ENCODE measurements at places on chromosomes 16 and 17.

DNA sequence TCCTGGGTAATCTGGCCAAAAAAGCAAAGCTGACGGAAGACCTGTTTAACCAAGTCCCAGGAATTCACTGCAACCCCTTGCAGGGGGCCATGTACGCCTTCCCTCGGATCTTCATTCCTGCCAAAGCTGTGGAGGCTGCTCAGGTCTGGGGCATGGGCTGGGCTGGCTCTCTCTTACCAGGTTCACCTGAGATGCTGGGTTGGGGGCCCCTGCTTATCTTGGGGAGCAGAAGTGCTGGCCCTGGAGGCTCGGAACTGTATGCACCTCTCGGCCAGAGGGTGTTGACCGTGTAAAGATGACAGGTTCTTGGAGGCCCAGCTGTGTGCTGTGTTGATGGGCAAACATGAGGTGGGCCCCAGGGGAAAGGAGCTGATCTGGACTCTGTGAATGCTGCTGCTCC, 40.2 kb downstream of the GPT2 start:
- no peak for DNase-seq
- H3K27ac ChIP-seq, result no peak overlapping the region
- no peak overlapping the region for H3K4me3 ChIP-seq
- H3K27me3 ChIP-seq, result no peaks in the 10 kb centered on the region
- peaks cover 2% of the 10 kb centered on the region for H3K4me1 ChIP-seq

DNA sequence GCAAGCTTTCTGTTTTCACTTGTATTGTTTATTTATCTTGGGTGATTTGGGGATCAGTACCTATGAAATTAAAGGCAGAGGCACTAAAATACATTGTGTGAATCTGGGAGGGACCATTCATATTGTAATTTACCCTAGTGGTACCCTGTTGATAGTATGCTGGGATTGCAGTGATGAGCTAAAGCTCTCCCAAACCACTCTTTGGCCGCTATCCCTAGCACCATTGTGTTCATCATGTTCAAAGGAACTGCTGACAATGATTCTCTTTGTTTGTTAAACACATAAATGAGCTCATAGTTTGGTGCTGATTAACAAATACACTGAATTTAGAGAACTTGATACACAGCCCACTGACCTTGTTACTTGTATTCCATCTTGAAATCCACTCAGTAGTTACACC, 1469.8 kb downstream of the CDH11 start:
- H3K27me3 ChIP-seq, result no peaks in the 10 kb centered on the region
- no peak overlapping the region for H3K27ac ChIP-seq
- H3K4me1 ChIP-seq, result no peaks in the 10 kb centered on the region
- no peak for DNase-seq
- H3K4me3 ChIP-seq, result no peak overlapping the region

- H3K4me1 ChIP-seq, result peaks cover 6% of the 10 kb centered on the region
- H3K27ac ChIP-seq, result no peak overlapping the region
- peaks cover 76% of the 10 kb centered on the region for H3K36me3 ChIP-seq
- DNase-seq, result no peak
Observed at GRCh38 chr17:59696682-59697277, 10.4 kb downstream of the PTRH2 start.

DNA sequence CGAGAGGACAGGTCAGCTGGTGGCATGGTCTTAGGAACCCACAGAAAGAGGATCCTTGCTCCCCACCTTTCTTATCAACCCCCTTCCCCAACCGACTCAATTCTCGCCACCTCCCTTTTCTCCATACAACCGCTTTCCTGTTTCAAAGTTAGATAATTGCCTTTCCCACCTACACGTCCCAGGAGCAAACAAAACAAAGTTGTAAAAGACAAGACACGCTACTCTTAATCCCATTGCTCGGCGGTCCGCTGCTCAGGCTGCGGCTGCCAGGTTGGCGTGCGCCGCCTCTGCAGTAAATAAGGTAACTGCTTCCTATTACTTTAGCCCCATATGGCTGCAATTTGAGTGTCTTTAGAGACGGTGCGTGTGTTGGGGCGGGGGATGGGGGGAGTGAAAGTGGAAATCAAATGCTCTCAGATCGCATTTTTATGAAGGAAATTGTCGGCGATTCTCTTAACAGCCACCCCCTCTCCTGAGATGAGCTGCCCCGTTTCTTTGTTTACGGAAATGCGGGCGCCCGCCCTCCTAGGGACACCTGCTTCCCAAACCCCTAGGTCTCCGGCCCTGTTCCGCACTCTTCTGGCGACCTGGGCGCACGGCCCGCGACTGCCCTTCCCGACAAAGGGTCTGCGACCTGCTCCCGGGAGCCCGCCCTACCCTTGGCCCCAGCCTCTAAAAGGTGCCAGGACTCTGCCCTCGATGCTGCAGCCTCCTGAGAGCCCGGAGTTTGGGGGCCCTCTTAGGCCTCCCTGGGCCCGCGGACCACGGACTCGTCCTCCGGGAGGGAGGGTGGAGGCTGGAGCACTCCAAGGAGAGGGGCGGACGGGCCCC, 3.7 kb upstream of the CBX8 start:
- H3K36me3 ChIP-seq, result no peaks in the 10 kb centered on the region
- no peak for DNase-seq
- H3K4me3 ChIP-seq, result peak overlapping the region; percentile 0
- peaks cover 74% of the 10 kb centered on the region for H3K27me3 ChIP-seq
- H3K27ac ChIP-seq, result no peak overlapping the region
- peaks cover 91% of the 10 kb centered on the region for H3K4me1 ChIP-seq

DNA sequence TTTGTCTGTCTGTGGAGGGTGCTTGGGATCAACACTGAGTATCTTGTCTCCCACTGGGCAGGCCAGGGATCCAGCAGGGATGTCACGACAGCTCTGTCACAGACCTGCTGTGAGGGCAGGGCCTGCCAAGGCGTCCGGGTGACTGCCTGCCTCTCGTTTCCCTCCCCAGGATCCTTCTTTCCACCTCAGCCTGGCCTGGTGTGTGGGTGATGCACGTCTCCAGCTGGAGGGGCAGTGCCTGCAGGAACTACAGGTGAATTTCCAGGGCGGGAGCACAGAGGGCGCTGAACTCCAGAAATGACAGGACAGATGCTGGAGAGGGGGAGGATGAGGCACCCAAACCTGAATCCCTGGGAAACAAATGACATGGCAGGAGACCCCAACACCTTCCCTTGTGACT, 6.8 kb upstream of the MMP15 start:
- H3K27me3 ChIP-seq, result no peaks in the 10 kb centered on the region
- peaks cover 27% of the 10 kb centered on the region for H3K36me3 ChIP-seq
- H3K4me1 ChIP-seq, result peaks cover 13% of the 10 kb centered on the region
- H3K4me3 ChIP-seq, result no peak overlapping the region
- no peak for DNase-seq
- no peak overlapping the region for H3K27ac ChIP-seq

DNA sequence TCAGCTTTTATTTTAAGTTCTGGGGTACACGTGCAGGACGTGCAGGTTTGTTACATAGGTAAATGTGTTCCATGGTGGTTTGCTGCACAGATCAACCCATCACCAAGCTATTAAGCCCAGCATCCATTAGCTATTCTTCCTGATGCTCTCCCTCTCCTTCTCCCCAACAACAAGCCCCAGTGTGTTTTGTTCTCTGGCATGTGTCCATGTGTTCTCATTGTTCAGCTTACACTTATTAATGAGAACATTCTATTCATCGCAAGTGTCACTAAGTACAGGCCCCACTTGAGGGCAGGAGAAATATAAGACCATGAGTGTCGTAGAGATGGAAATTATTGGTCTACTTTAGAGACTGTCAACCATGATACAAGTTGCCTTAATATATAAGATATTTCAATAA, 615.1 kb downstream of the CDH8 start:
- H3K27me3 ChIP-seq, result no peaks in the 10 kb centered on the region
- no peaks in the 10 kb centered on the region for H3K36me3 ChIP-seq
- H3K27ac ChIP-seq, result no peak overlapping the region
- H3K4me3 ChIP-seq, result no peak overlapping the region
- no peak for DNase-seq

GRCh38 chr17:47257651-47258339, 4.2 kb downstream of the ITGB3 start:
- H3K36me3 ChIP-seq, result no peaks in the 10 kb centered on the region
- H3K4me1 ChIP-seq, result peaks cover 12% of the 10 kb centered on the region
- no peak for DNase-seq
- H3K27ac ChIP-seq, result no peak overlapping the region
- no peak overlapping the region for H3K4me3 ChIP-seq

GRCh38 chr17:33375103-33375502, 82.0 kb upstream of the ASIC2 start:
- DNase-seq, result no peak
- no peaks in the 10 kb centered on the region for H3K27me3 ChIP-seq
- no peaks in the 10 kb centered on the region for H3K36me3 ChIP-seq

- no peaks in the 10 kb centered on the region for H3K4me1 ChIP-seq
- peaks cover 44% of the 10 kb centered on the region for H3K36me3 ChIP-seq
- H3K4me3 ChIP-seq, result no peak overlapping the region
- no peaks in the 10 kb centered on the region for H3K27me3 ChIP-seq
Observed at GRCh38 chr16:25161753-25162367, 50.3 kb downstream of the LCMT1 start.

DNA sequence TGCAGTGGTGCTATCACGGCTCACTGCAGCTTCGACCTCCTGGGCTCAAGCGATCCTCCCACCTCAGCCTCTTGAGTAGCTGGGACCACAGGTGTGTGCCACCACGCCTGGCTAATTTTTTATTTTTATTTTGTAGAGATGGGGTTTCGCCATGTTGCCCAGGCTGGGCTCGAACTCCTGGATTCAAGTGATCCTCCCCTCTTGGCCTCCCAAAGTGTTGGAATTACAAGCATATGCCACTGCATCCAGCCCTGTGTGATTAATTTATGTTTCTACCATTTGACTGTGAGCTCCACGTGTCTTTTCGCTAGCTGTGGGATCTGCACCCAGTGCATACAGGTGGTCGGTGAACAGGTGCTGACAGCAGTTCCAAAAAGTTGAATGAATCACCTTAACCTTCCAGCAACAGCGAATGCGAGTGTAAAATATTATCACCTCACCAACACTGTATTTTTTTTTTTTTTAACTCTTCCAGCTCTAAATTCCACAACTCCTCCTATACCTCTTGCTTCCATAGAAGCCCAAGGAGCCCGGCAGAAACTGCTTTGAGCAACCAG, 484 bp upstream of the NUDT7 start:
- H3K4me3 ChIP-seq, result peak overlapping the region; percentile 95
- H3K27ac ChIP-seq, result no peak overlapping the region
- no peaks in the 10 kb centered on the region for H3K36me3 ChIP-seq
- no peaks in the 10 kb centered on the region for H3K27me3 ChIP-seq
- DNase-seq, result no peak

GRCh38 chr16:81810894-81811538, 31.9 kb downstream of the PLCG2 start:
- H3K27ac ChIP-seq, result no peak overlapping the region
- DNase-seq, result no peak
- no peak overlapping the region for H3K4me3 ChIP-seq
- no peaks in the 10 kb centered on the region for H3K36me3 ChIP-seq
- no peaks in the 10 kb centered on the region for H3K27me3 ChIP-seq

DNA sequence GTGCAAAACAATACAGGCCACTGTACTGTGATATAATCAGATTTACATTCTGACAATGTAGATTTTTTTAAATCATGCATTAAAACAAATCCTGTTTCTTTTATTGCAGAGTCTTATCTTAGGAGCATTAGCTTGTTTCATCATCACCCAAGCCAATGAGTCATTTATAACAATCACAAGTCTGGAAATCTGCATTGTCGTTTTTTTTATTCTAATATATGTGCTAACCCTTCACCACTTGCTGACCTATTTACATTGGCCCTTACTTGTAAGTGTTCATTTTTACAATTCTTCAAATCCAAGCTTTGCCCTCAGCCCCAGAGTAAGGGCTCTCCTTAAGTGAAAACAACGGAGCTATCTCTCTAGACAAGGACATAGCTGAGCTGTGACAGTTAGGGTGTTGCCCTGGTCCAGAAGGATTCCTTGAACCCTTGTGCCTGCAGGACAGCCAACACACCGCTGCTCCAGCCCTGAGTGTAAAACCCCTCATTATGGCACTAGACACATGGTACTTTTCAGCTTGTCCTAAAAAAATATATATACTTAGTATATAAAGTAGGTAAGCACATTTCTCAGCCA, 3.7 kb downstream of the CMTM1 start:
- H3K27me3 ChIP-seq, result no peaks in the 10 kb centered on the region
- no peaks in the 10 kb centered on the region for H3K4me1 ChIP-seq
- H3K36me3 ChIP-seq, result peaks cover 22% of the 10 kb centered on the region
- DNase-seq, result no peak
